ENCODE measurements at places on chromosomes 12 and 14.

GRCh38 chr12:39743655-39744054 is 124.1 kb upstream of the ABCD2 start:
- DNase-seq: no peak

DNA sequence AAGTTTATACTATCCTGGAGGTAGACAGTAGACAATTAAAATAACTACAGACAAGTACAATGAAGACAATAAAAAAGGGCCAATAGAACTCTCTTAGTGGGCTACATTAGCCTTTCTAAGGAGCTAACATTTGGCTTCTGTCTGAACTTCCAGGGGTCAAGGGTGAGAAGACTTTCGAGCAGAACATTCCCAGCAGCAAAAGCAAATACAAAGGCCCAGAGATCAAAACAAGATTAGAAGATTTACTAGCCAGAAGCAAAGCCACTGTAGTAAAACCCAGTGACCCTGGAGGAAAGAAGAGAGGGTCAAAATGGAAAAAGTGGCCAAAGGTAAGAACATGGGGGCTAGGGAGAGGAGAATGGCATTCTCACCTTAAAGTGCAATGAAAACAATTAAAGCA is 63.2 kb downstream of the ATP2B1 start:
- no peak for DNase-seq

DNA sequence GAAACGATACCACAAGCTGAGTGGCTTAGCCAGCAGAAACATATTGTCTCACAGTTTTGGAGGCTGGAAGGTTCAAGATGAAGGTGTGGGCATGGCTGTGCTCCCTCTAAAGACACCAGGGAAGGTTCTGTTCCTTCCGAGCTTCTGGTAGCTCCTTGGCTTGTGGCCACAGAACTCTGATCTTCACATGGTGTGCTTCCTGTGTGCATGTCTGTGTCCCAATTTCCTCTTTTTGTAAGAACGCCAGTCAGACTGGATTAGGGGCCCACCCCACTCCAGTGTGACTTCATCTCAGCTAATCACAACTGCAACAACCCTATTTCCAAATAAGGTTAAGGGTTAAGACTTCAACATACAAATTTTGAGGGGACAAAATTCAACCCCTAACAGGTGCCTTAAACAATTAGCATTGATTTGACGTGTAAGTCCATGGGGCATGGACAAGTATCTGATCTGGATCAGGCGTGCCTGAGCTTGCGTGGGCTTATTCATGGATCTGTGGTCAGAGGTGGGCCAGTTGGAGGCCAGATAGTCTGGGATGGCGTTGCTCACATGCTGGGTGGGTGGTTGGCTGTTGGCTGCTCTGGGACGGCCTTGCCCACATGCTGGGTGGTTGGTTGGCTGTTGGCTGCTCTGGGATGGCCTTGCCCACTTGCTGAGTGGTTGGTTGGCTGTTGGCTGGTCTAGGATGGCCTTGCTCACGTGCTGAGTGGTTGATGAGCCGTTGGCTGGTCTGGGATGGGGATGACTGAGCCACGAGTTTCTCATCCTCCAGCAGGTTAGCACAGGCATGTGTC is 88.5 kb downstream of the LGMN start:
- DNase-seq: no peak

DNA sequence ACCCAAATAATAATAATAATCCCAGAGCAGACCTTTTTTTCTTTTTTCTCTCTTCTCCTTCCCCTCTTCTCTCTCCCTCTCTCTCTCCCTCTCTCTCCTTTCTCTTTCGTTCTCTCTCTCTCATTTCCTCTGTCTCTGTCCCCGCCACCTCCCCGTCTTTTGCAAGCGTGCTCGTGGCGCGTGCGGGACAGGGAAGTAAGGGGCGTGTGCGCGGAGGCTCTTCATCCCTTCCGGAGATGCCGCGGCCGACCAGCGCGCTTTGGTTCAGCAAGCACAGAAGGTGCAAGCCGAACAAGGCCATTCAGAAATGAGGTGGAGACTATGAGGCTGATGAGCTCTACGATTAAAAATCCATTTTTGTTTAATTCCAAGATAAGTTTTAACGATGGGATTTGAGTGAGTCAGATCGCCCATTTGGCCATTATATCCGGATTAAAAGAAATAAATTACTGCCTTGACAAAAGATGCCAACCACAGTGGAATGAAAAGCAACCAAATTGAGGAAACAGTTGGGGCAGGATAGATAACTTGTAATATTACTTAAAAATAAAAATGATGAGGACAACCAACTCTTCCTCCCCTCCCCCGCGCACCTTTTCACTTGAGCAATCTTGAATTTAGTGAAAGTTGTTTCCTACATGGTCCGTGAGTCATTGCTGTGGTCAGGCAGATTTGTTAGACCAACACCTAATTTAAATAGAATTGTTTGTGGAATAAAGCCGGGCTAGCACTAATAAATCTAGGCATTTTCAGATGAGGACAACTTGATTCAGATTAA is 1.2 kb upstream of the AMIGO2 start:
- peak; percentile 52 for DNase-seq

DNA sequence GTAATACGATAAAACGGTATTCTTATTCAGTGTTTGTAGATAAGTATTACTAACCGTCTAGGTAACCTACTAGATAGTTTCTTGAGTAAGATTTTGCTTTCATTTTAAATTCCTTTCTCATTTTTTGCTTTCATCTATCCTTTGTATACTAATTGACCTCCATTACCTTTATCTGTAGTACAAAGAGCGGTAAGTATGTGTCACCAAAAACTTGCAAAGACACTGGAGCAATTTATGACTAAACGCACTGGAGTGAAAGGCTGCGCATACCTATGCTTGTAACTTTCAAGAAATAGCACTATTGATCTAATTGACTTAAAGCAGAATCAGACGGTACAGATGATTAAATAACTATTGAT is 1.7 kb downstream of the ARHGAP5 start:
- DNase-seq: peak; percentile 14

GRCh38 chr14:68020999-68021663 is 201.6 kb downstream of the RAD51B start:
- DNase-seq: no peak

DNA sequence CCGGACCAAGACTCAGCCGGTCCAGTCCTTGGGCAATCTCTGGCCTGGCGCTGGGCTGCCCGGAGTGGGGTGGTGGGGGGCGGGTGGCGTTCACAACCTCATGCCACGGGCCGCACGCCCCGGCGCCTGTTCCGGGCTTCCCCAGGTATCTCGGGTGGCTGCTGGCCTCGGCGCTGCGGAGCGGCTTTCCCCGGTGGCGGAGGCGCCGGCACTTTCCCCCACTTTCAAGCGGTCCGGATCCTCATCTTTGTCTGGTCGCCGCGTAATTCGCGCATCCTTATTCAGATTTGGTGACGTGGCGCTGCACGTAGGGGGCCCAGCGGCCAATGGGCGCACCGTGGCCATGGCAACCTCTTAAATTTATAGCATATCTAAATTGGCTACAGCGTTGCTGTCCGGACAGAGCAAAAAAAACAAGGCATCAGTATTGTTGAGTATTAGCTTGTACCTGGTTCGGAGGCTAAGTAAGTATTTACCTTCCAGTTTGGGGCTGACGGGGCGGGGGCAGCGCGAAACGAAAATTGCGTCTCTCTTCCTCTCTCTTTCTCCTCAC is at the start of gene LHX5:
TSS of gene LHX5 (minus strand) at position 253 of the 553 bp plus-strand sequence. CDS start 373 bp downstream, outside the sequence.
- DNase-seq: no peak

DNA sequence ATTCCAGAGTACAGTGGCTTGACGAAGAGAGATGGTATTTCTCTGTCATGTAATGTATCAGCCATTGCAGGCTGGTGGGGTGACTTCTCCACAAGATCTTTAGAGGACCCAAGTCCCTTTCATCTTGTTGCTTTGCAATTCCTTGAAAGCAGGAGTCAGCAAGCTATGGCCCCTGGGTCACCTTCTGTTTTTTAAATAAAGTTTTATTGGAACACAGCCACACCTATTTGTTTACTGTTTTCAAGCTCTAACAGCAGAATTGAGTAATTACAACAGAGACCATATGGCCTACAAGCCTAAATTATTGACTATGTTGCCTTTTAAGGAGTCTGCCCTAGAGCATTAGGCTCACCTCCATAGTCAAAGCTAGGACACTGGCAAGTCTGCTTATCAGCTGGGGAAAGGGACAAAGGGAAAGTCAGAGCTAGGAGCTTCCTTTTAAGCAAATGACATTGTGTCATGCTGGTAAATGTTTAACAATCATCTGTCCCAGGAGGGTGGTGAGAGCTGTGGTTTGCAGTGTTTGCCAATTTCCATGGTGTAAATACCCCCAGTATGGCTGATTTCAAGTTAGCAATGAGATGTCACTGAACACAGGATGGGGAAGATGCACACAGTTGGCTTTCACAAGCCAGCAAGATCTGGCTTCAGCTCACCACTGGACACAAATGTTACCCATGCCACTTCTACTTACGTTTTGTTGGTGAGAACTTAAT is 87.7 kb upstream of the PWP1 start:
- DNase-seq: no peak

GRCh38 chr12:90253674-90254181 is 545.1 kb upstream of the ATP2B1 start:
- DNase-seq: peak; percentile 24

DNA sequence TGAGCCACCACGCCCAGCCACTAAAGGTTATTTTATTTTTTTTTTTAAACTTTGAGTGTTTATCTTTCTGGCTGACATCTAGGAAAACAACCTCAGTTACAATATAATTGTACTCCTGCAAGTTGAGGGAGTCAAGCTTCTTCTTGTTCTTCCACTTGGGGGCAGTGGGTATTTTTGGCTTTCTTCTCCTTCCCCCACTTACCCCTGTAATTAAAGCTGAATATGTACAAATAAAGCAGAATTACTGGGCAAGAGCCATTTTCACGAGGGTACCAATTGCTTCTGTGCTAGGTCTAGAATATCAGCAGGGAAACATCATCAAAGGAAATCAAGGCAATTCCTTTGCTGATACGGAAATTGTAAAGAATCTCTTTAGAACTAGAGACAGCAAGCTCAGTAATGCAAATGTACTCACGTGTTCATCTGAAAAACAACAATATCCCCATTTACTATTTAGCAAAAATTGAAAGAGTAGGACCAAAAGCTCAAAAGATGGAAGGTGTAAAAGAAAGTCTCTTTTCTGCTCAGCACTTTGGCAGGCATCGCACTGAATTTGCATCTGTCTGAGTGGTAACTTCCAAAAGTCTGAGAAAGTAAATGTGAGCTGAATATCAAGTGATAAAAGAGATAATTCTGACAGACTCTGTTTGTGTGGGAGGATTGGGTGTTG is 72.8 kb downstream of the TAOK3 start:
- DNase-seq: no peak

DNA sequence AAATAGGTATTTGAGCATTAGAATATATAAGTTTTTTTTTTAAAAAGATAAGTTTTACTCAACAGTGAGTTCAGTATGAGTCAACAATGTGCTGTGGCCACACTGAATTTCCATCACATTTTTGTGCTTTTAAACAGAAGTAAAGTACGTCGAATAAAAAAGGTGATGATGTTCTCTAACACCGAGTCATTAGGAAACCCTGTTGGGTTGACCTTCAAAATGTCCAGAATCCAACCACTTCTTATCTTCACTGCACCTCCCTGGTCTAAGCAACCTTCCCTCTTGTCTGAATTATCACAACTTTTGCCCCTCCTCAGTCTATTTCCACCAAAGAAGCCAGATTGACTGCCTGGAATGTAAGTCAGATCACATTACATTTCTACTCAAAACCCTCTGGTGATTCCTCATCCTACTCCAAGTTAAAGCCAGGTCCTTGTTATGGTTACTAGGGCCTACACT is 43.0 kb upstream of the SYCP3 start:
- no peak for DNase-seq

DNA sequence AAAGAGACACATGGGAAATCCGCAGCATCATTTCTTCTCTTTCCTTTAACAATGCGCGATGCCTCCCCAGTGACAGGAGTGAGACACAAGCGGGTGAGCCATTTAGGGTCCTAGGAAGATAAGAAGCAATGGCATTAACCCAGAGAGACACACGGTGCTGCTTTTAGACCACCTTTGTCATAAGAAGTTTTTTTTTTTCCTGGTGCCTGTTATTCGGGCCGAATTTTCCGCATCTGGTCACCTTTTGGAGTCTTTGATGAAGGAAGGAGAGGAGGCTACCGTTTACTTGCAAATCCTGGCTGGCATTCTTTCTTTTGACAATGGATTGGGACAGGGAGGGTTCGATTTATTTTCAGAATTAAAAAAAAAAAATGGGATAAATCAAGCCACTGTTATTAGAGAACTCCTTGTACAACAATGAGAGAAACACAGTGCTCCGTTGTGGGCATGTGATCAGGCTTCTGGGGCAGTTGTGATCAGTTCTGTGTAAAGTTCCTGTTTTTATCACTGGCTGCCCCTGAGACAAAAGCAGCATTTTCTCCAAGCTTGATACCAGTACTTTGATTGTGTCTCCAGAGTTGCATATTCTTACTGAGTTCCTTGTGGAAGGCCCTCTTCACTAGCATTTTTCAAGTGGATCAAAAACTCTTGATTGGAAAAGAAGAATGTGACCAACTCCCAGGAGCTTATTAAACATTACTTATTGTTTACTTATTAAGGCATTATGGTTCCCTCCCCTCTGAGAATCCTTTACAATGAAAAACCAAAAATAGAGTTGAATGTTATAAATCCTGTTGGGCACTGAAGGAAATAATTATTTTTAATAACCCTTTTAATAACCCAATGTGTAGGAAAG is 1.1 kb downstream of the DIP2B start:
- DNase-seq: no peak

GRCh38 chr14:54182419-54183045 is 214.3 kb upstream of the CDKN3 start:
- no peak for DNase-seq

- no peak for DNase-seq
These were observed 28.9 kb downstream of the DEGS2 start for GRCh38 chr14:100130521-100130920.

DNA sequence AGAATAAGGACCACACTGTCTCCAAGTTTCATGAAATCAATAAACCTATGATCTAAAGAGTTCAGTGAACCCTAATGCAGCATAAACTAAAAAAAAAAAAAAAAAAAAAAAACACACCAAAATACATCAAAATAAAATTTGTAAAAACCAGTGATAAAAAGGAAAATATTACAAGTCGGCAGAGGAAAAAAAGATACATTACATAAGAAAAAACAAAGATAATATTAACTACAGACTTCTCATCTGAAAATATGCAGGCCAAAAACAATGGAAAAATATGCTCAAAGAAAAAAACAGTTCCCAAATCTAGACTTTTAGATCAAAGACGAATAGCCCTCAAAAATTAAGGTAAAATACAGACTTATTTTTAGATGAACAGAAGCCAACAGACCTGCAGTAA is 27.6 kb downstream of the MED13L start:
- DNase-seq: no peak

DNA sequence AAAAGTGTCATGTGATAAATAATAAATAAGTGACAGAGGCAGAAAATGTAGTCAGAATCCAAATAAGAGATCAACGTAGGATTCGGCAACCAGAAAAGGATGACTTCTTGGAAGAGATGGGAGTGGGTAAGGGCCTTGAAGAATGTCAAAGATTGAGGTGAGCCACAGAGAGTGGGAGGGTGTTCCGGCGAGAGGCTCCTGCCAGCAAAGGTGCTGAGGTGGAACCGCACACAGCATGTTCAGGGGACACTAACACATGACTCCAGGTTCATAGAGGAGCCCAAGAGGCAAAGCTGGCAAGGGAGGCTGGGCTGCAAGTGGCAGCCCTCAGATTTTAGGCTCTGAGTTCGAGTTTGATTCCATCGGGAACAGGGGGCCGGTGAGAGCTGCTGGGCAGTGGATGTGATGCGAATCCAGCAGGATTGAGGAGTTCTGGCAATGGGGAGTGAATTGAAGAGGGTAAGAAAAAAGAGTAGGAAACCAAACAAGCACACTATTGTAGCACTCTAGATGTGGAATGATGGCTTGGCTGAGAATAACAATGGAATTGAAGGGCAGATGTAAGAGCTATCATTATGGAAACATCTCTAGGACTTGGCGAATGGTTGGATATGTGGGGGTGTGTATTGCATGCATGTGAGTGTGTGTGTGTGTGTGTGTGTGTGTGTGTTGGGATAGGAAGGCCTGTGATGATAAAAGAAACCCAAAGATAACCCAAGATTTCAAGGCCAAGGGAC is 36.5 kb downstream of the LRRC74A start:
- DNase-seq: no peak
